ENCODE measurements at places on chromosomes 5 and 9.

GRCh38 chr9:89920951-89921350, 316.1 kb downstream of the GADD45G start:
- no peak for DNase-seq

- no peak for DNase-seq
Measured at GRCh38 chr9:113993838-113994540, 84.1 kb downstream of the AMBP start.

DNA sequence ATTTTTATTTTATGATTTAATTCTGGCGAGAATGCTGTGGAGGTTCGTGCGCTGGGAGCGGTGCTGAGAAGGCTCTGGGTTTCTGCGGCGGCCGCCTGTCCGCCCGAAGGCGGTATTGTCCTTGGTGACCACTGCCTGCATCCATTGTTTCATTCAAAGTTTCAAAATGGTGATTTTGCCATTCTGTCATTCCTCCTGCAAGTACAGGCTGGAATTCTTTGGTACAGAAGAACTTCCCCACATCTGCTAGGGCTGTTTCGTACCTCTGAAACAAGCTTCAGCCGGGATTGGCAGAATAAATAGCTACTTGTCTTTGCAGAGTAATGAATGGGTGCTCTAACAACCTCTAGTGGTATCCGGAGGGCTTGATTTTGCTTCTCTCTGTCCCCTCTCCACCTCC, 112.6 kb upstream of the CACNA1B start:
- DNase-seq = no peak

DNA sequence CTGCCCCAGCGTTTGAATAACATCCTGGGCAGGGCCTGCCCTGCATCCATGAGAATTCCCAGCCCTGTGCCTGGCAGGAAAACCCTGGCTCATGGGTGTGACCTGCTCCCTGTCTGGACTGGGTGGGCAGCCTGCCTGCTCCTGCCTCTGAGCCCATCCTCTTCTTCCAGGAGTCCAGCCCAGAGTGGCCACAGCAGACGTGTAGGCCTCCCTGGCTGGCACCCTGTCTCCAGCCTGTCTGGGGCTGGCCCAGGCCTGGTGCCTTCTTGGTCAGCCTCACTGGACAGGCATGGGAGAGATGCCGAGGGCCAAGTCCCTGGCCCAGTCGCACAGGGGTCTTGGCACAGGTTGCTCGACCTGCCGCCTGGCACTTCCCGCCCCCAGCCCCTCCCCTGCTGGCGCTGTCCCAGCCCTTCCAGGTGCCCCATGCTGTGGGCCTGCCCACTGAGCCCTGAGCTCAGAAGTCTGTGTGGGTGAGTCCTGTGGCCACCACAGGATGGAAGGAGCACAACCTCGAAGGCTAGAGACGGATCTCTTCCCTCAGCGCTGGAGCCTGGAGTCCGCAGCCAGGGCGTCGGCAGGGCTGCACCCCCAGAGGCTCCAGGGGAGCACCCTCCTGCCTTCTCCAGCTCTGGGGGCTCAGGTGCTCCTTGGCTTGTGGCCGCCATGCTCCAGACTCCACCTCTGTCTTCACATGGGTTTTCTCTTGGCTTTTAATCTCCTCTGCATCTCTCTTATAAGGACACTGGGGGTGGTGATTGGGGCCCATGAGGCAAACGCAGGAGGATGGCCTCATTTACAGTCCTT, 11.8 kb upstream of the COL5A1 start:
- no peak for DNase-seq

DNA sequence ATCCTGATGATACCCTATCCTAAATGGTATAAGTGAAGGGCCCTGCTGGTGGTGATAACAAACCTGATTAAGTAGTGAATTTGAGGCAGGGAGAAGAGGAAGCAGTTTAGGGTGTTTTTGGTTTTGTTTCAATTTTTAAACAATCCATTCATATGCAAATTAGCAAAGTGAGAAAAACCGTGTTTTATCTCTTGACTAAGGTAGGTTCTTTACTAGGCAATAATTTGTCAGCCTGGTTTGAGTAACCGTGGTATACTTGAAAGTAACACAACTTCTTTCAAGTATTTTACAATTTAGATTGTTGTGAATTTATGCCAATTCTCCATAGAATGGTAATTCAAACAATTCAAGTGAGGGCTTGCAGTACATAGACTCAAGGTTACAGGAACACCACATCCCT, 177.8 kb upstream of the CD180 start:
- DNase-seq = no peak

Measured in HepG2 (cell line).